ENCODE measurements at places on chromosomes 6 and 20.

GRCh38 chr6:34285448-34286164 lies 36.8 kb upstream of the SMIM29 start:
- DNase-seq, result no peak

DNA sequence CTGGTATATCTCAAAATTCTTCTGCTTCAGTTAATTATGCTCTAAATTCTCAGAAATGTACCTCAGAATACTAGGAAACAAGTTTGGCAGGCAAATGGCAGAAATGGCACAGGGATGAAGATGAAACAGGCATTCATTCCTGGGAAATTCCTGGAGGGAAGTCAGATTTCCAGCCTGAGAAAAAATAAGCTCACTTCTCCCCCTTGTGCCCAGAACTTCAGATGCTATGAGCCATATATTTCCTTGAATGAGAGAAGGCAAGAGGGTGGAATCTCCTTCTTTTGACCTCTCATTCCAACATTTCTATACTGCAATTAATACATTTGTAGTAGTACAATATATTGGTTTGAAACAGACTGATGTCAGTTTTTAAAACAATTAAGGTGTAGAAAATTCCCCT lies 22.8 kb downstream of the RGS17 start:
- peak; percentile 60 for DNase-seq

DNA sequence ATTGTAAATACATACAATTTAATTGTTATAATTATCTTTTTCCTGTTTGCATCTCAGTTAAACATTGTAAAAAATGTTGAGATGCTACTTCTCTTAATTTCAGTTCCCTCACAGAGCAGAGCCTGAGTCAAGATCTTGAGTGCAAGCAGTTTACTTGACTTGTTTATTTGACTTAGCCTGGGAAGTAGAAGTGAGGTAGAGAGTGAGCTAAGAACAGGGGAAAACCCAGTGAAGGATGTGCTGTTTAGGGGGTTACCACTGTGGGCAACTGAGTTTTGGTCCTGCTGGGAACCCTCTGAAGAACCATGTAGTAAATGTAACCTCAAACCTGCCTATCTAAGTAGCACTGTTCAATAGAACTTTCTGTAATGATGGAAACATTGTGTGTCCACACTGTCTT lies 495.2 kb upstream of the FLRT3 start:
- no peak for DNase-seq

GRCh38 chr6:43495409-43495941 lies 14.7 kb downstream of the LRRC73 start:
- DNase-seq, result no peak

- no peak for DNase-seq
Observed at GRCh38 chr6:82681119-82681714, 317.6 kb downstream of the TPBG start.

- peak; percentile 92 for DNase-seq
Observed at GRCh38 chr6:160974304-160974771, 17.2 kb upstream of the MAP3K4 start.

- DNase-seq, result peak; percentile 94
Observed at GRCh38 chr6:8085053-8085511, 17.3 kb downstream of the EEF1E1 start.

DNA sequence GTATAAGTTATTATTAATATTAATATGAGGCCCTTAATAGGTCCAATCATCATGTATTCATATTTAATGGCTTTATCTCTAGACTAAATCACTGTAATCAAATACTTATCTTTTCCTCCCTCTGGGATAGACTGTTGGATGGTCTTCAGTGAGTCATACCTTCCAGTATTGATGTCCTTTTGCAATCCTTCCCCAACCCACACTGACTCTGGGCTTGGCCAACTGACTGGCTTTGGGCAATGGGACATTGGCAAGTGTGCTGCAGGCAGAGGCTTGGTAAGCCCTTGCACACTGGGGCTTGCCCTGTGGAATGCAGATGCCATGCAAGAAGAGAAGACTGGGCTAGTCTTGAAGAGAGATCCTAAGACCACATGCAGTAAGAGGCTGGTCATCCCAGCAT lies 136.6 kb downstream of the CCDC170 start:
- no peak for DNase-seq

GRCh38 chr6:79719248-79719960 lies 88.3 kb downstream of the SH3BGRL2 start:
- peak; percentile 52 for DNase-seq

DNA sequence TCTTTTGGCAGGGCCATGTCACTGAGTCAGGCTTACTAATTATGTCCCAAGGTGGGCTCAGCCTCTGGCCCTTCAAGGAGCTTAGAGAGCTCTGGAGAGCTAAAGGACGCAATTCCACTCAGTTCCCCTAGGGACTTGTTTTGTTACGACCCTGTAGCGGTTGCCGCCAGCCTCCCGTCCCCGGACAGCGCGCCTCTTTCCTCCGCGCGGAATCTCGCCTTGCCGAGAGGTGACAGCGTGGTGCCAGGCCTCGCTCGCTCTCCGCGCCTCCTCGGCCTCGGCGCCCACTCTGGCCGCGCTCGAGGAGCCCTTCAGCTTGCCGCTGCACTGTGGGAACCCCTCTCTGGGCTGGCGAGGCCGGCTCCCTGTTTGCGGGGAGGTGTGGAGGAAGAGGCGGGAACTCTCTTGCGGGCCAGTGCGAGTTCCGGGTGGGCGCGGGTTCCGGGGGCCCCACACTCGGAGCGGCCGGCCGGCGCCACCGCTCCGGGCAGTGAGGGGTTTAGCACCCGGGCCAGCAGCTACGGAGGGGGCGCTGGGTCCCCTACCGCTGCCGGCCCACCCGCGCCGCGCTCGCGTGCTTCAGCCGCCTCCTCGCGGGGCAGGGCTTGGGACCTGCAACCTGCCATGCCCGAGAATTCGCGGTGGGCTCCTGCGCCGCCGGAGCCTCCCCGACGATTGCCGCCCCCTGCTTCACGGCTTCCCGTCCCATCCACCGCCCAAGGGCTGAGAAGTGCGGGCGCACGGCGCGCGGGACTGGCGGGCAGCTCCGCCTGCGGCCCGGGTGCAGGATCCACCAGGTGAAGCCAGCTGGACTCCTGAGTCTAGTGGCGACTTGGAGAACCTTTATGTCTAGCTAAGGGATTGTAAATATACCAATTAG lies 9.9 kb upstream of the ZNF311 start:
- peak; percentile 22 for DNase-seq

DNA sequence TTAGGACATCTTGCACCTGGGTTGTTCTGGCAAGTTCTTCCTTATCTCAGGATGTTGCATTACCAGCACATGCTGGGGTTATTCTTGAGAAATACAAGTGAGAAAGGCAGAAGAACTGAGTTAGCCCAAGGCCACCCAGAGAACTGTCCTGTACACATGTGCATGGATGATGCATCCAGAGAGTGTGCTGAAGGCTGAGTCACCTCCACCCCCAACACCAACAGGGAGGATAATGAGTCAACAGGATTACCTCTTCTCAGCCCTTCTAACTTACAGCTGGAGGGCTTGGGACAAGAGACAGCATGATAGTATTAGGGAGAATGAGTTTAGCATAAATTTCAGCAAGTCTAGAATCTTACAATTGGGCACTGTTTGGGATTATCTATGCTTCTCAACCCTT lies 8.5 kb downstream of the SCGN start:
- DNase-seq, result peak; percentile 41

- no peak for DNase-seq
Observed at GRCh38 chr20:48421547-48421946, 406.3 kb downstream of the PREX1 start.

- DNase-seq, result no peak
Observed at GRCh38 chr6:166658115-166658791, 31.2 kb upstream of the RPS6KA2 start.

DNA sequence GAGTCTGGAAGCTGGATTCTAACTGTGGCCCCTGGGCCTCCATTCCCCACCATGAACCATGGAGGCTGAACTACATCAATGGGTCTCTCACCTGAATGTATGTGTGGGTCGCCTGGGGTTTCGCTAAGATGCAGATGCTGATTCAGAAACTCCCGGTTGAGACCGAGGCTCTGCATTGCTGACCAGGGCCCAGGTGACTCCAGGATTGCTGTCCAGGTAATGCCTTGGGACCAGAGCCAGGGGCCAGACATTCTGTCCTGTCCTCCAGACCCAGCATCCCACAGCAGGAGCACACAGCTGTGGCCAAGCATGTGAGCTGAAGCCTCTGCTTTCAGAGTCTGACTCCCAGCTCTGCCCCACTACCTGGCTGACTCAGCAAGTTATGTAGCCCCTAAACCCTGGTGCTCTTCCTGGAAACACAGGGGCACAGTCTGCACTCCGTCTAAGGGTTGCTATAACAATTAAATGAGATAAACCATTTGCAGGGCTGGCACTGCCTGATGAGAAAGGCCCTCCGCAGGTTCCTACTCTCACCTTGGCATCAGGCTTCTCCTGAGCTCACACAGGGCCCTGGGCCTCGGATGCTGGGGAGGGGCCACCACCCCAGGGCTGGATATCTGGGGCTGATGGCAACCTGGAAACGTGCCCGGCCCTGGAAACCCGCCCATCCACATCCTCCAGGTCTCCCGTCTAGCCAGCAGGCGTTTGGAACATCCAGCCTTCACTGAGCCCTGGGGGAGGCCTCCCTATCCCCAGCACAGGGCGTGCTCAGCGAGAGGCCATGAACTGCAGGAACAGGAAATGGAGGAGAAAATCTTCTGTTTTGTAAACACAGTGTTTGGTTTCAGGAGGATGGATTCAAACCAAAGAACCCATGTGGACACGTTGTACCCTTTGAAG lies 175.7 kb downstream of the DLL1 start:
- DNase-seq, result no peak

GRCh38 chr6:53986165-53986720 lies 125.0 kb upstream of the MLIP start:
- DNase-seq, result peak; percentile 82

- no peak for DNase-seq
Observed at GRCh38 chr6:99618649-99619408, 12.2 kb downstream of the PRDM13 start.

DNA sequence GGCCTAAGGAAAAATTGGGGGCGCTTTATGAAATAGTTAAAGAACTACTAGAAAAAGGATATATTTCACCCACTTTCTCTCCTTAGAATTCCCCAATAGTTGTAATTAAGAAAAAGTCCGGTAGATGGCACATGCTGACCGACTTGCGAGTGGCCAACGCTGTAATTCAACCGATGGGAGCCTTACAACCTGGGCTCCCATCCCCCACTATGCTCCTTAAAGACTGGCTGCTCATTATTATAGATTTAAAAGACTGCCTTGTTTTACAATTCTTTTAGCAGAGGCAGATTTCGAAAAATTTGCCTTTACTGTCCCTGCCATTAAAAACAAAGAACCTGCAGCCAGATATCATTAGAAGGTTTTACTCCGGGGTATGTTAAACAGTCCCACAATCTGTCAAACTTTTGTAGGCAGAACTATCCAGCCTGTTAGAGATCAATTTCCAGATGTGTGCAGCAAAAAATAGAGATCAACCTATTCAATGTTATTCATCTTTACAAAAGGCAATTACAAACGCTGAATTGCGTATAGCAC lies 58.5 kb upstream of the PRSS16 start:
- DNase-seq, result peak; percentile 88

GRCh38 chr20:42082611-42083010 lies 464.4 kb upstream of the CHD6 start:
- peak; percentile 3 for DNase-seq
